COLO829 (cell line): ENCODE measurements at places on chromosomes 6 and 20.

- DNase-seq: peak; percentile 42
Observed at GRCh38 chr6:44285552-44286284, 15.5 kb downstream of the TMEM151B start.

GRCh38 chr6:11139051-11139960 is 27.8 kb upstream of the ERVFRD-1 start:
- peak; percentile 42 for DNase-seq

- no peak for DNase-seq
Observed at GRCh38 chr6:36232172-36232571, 35.6 kb downstream of the BRPF3 start.

DNA sequence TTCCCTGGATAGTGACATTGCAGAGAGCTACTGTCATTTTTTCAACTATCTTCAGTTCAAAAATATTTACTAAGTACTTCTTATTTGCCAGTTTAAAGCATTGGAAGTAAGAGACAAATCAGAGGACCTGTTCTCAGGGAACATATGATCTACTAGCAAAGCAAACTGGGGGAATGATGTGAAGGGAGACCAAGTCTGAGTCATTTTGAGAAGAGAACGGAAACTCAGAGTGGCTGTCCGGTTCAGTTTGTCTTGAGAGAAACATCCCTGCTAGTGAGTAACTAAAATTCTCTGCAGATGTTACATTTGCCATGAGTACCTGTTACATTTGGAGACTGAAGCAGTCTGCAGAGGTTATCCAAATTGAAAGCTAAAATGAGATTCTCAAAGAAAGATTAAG is 118.3 kb downstream of the KCNQ5 start:
- DNase-seq: no peak

DNA sequence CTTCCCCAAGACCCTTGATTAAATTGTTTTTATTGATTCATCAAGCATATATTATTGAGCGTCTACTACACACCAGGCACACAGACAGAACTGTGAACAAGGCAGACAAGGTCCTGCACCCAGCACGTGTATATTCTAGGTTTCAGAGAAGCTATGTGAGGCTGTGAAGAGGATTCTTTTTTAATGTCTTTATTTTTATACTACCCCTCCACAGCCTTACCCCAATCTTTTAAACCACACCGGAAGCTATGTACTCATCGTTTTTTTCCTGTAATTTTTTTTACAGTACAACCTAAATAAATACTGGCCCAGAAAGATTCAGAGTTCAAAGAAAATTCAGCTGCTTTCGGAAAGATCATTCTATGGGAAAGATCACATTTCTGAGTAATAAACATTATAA is 10.0 kb downstream of the SGK1 start:
- no peak for DNase-seq

- no peak for DNase-seq
Observed at GRCh38 chr6:90105506-90106170, 191.0 kb downstream of the BACH2 start.

DNA sequence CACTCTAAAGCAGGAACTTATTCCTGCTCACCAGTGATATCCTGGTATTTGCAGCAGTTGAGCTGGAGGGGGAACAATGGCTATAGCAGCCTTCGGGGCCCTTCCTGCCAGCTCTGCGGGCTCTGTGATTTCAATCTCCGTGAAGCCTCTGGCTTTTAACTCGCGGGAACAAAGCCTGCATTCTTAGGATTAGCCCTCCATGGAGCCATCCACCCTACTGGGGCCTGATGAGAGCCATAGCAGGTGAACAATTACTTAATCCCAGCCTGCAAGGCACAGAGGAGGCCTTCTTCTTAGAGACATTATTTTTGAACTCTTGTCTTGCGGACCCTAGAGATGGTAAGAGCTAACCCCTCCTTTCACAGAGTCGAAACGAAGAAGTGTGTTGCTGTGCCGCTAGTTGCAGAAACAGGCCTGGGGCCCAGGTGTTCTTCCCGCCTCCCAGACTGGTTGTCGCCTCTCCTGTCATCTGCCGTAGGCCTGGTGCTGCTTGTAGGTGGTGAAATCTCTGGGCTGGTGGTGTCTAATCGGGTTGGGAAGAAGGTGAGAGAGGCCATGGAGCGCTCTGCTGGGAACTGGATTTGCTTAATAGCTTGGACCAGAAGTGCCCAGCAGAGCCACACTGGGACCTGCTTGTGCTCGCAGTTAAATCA is 9.7 kb downstream of the GHRH start:
- DNase-seq: peak; percentile 33

DNA sequence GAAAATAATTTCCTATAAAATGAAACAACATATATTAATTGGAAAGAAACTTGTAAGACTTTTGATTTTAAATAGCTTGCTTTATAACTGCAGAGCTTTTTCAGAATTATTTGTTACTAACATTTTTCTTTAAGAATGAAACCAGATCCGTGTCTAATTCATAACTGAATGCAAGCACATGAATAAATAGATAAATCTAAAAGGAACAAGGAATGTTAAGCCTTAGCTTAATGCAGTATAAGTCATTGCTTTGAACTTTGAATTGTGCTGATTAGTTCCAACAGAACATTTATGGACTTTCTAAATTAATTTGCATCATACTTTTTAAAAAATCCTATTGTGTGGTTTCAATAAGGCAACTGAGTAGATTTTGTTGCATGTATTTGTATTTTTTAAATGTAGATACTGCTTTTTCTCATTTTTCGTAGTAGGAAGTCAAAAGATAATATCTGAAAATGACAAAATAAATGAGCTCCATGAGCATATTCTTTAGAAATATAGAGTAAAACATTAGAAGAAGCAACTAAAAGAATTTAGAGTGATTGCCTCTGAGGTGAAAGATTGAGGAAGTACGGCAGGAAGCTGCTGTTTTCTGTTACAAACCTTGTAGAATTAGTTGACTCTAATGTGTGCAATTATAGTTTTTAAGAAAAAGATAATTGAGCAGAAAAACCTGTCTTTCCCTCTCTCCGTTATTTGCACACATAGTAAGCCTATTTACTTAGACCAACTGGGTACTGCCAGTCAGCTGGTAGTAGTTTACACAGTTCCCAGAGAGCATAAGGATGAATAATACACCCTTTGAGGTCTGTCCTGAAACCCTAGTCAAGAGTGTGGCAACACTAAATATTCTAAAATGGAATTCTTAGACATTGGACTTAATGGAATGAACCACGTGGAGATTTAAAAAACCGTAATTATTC is 32.6 kb upstream of the SLC35D3 start:
- peak; percentile 10 for DNase-seq

- no peak for DNase-seq
Observed at GRCh38 chr6:100451577-100451976, 13.1 kb downstream of the SIM1 start.

- peak; percentile 84 for DNase-seq
Observed at GRCh38 chr6:10968776-10969175, 75.3 kb downstream of the ELOVL2 start.

DNA sequence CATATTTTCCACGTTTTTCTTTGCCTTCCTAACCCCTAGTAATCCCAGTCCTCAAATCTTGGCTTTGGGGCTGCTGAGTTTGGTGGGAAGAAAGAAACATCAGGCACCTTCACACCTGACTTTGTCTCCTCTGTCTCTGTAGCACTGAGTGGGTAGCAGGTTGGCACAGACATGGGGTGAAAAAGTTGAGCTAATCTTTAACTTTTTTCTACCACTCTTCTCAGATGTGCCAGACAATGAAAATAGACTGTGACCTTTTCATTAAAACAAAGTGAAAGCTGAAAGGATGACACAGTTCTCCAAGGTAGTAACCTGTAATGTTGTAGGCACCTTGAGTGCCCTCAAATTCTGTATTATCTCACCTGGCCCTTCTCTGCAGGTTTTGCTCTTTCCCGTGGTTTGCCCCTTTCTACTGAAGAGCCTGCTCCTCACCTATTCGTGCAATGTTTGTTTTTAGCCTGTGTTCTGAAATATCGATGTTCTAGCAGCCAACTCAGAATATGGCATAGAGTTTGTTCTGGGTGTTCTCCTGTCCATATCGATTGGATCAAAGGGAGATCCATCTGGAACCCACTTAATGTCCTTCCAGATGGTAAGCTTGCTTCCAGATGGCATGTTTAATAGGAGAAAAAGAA is 57.8 kb upstream of the ATXN1 start:
- no peak for DNase-seq

DNA sequence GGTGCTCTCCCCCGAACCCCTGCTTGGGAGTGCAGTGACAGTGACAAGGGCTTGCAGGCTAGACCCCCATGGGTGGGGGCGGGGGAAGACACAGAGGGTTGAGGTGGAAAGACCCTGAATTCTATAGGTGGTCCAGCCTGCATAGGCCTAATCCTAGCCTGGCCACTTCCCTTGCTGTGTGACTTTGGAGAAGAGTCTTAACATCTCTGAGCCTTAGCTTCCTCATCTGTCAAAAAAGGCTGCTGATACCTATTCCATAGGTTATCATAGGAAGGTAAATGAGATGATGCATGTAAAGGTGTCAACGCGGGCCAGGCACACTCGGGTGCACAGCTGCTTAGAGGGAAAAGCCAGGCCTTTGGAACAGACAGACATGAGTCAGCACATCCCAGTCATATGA is 15.8 kb downstream of the BPIFB4 start:
- DNase-seq: no peak

- peak; percentile 39 for DNase-seq
Observed at GRCh38 chr20:1423625-1424106, 30.8 kb upstream of the FKBP1A start.

- no peak for DNase-seq
Observed at GRCh38 chr6:149567945-149568585, 1.9 kb downstream of the GINM1 start.

DNA sequence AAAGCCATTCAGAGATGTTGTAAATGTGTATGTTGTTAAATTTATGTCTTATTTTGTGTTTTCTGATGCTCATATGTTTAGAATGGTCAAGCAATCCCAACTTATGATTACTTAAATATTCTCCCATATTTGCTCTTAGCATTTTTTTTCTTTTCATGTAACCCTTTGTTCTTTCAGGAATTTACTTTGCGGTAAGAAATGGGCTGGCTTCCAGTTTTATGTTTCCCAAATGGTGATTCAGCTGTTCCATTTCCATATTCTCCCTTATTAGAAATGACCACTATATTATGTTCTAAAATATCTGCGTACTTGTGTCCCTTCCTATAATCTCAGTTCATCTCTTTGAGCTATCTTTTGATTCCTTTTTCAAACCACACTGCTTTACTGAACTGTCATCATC is 113.7 kb downstream of the CDH26 start:
- DNase-seq: no peak

DNA sequence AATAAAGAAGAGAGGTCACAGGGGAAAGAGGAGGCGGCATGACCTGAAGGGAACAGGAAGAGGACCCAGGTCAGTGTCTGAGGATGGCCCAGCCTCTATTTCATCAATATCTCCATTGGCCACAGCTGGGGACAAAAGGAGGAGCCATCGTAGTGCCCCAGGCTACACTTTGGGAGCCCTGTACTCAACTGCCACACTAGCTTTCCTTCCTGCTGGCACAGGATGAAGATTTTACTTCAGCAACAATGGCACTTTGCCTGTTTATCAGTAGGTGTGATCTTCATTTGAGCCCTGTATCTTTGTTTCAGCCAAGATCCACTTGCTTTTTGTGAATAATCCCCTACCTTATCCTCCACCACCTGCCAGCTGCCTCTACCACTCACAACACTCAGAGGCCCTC is 35.4 kb upstream of the RCAN2 start:
- no peak for DNase-seq

- peak; percentile 49 for DNase-seq
Observed at GRCh38 chr6:56091159-56091869, 156.1 kb downstream of the COL21A1 start.

DNA sequence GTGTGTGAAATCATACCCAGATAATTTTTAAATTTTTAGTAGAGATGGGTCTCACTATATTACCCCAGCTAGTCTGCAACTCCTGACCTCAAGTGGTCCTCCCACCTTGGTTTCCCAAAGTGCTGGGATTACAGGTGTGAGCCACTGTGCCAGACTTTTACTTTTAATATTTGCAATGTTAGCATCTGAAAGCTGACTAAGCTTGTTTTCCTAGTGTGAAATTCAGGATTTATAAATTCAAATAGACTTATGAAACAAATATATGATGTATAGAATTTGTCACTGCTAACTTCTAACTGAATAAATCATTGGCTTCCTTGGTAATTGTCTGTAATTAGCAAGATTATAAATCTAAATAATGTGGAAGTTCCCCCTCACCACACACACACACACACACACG is 58.8 kb upstream of the SLC22A23 start:
- DNase-seq: no peak

DNA sequence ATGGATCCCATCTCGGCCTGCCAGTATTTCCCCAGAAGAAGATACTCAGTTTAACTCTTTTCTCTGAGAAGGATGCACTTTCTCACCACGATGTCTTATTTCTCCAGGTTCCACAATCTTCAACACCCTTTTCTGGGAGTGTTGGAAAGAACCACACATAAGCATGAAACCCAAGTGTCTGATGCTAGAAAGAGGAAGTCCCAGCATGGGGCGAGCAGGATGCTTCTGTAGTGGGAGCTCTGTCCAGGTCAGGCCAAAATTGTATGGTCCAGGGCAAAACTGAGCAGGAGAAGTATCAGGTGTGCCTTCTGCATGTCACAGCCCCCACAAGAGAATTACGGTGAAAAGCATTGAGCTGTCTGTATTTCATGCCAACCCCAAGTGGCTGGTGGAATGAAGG is 11.0 kb downstream of the TREM1 start:
- no peak for DNase-seq

GRCh38 chr6:31239854-31240253 is 32.0 kb downstream of the HLA-C start:
- no peak for DNase-seq

DNA sequence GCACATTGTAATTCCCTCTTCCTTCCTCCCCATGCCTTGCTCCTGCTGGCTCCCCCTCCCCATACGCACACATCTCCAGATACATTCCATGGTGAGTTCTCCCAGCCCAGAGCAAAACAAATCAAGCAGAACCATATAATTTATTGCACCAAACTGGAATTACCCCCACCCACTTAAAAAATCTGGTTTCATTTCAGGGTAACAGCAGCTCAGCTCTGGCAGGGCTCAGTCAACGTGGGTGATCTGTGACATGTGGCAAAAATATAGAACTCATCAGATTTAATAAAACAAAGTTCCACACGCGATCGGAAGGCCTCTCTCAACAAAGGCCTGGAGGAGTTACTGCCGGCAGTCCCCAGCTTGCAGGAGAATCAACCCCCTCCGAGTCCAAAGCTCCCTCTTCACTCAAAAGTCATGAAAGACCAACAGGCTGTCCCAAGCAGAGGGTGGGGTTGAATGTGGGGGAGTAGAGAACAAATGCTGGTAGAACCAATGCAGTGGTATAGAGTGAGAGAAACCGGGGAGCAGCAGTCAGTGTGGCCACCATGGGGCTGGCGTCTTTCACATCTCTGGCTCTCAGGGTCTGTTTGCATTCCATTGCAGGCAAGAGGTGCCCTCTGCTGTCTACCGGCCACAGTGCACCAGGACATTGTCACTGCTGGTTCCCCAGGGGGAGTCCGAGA is 323.3 kb upstream of the NT5E start:
- peak; percentile 34 for DNase-seq

- no peak for DNase-seq
Observed at GRCh38 chr20:48959899-48960550, 38.5 kb downstream of the ARFGEF2 start.

GRCh38 chr20:62633598-62634329 is 8.5 kb upstream of the SLCO4A1 start:
- no peak for DNase-seq
